ENCODE measurements at places on chromosomes 5 and 9.

DNA sequence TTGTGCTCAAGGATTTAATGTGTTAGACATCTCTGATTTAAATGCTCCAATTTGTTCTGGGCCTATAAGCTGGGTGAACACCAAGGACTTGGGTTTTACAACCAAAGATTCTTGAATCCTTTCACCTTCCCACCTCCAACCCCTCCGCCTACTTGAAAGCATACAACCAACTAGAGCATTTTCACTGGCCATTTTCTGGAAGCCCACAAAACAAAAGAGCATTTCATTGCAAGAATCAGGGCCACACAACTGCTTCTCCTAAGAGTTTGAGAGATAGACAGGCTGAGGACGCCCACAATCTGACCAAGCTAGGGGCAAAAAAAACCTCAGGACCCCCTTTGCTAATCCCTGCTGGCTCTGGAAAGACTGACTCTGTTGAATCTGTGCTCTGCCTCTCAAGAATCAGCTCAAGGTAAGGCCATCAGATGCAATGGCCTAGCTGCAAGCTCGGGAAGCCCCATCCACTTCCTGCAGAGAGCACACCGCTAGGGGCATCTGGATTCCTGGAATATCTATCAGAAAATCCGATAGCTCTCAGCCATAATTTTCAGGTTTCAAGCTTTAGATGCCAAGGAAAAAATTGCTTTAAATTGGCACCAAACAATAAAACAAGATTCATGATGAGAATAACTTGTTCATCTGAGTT is 57.7 kb downstream of the RETREG1 start:
- no peak for DNase-seq

- DNase-seq = no peak
Observed at GRCh38 chr5:65530904-65531303, 32.1 kb downstream of the CENPK start.

DNA sequence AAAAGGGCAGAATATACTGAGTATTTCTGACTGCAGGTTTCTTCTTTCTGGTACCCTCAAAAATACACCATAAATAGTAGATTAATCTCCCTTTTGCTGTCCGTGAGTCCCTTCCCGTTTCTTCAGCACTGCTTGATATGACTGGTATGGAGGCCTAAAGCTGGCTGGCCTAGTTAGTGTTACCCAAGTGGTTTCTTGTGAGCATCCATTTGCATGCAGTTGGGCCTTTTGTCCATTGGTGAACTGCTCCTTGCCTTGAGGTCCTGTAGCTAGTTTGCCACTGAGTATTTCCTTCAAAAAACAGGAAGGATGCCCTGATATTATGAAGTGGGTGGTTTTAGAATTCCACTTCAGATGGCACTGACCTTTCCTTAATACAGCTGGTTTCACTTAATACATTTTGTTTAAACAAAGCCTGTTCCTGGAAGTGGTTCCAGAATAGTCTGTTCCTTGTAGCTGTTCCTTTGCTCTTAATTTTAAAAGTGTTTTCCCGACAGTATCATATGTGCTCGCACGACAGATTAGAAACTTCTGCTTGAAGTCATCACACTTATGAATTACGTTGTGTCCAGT is 40.0 kb upstream of the ABL1 start:
- no peak for DNase-seq

GRCh38 chr9:20271096-20271495 is 351.2 kb downstream of the MLLT3 start:
- no peak for DNase-seq

GRCh38 chr9:70352356-70352755 is 62.1 kb downstream of the KLF9 start:
- DNase-seq = no peak

DNA sequence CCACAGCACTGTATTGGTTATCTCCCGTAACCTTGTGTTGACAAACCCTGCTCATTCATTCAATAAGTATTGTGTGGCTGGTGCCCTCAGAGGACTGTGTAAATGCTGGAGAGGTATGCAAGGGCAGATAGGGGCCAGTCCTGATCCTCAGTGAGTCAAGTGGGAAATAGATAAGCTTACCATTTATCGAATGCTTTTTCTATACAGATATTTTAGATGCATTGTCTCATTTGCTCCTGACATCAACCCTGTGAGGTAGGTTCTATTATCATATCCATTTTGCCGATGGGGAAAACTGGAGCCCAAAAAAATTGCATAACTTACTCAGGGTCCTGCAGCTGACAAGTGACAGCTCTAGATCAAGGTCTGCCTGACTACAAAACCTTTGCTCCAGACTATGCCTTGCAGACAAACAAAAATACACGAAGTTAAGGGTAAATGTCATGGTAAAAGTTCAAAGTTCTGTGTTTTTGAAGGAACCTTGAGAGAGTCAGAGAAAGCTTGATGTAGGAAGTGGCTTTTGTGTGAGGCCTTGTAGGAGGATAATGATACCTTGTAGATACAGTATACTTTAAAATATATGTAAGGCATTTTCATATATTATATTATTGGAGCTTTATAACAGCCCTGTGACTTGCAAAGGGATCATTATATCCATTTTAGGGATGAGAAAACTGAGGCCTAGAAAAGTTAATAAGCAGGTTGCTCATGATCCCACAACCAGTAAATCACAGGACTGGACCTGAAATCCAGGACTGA is 22.7 kb downstream of the CYFIP2 start:
- no peak for DNase-seq

DNA sequence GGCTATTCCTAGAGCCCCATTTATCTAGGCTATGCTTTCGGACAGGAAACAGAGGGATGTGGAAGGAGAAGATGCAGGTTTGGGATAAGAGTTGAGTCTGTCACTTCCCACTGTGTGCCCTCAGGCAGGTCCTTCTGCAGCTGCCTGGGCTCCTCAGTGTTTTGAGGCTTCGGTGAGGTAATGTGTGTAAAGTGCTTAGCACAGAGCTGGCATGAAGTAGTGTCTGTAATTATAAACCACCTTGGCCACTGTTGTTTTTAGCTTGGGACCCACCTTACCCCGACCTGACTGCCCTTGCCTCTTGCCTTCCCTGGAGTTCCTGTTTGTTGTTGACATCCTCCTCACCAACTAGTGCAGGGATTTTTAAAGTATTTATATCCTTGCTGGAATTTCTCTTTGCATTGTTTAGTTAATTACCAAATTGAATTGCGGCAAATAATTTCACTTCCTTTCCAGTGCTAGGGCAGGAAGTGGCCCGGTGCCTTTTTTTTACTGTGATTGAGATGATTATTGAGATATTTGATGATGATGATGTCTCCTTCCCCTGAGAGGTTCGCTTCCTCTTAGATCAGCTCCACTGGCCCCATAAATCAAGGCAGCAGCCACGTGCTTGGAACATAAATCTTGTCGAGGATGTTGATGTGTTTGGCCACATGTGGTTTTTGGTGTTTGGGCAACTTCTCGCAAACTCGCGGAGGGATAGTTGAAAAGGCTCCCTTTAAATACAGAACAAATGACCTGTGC is 38.3 kb upstream of the DAB2IP start:
- no peak for DNase-seq

DNA sequence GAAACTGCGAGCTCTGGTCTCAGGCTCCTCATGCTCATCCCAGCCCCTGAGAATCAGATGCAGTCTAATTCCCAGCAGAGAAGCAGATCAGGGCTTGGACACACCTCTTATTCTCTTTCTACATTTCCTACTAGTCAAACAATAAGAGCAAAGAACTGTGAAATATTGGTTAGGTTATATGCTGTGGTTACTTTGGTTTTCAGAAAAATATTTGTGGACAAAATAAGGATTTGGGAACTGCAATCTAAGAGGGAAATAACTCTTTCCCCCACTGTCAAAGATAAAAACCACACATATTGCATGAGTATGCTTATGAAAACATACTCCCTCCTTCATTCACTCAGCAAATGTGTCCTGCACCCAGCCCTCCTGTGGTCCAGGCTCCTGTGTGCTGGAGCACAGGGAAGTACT is 164.5 kb upstream of the S1PR3 start:
- no peak for DNase-seq

Data from keratinocyte (primary cell).